Activated CD4-positive, alpha-beta T cell treated with anti-CD3 and anti-CD28 coated beads, Interleukin-2, amount 10 ng/mL, durations not matched to agents 7 days and 5 days (primary cell): ENCODE measurements at places on chromosomes 13 and 19. TPM values are rescaled to one million over a fixed set of nuclear protein-coding genes. Genes with fewer than 3 reads are reported as not detected.
A peak's percentile ranks its signal among the peaks of the same experiment; 100 is the strongest.

PSG3 gene
- not detected for total RNA-seq

ZFP36 gene
- 92.5 TPM for total RNA-seq

MYO1F gene
- 359 TPM for total RNA-seq

KLK8 gene
- total RNA-seq = not detected

NCAN gene
- total RNA-seq = not detected

N4BP2L2 gene
- total RNA-seq = 134 TPM

RGL3 gene
- not detected for total RNA-seq

ERICH4 gene
- total RNA-seq = not detected

DNA sequence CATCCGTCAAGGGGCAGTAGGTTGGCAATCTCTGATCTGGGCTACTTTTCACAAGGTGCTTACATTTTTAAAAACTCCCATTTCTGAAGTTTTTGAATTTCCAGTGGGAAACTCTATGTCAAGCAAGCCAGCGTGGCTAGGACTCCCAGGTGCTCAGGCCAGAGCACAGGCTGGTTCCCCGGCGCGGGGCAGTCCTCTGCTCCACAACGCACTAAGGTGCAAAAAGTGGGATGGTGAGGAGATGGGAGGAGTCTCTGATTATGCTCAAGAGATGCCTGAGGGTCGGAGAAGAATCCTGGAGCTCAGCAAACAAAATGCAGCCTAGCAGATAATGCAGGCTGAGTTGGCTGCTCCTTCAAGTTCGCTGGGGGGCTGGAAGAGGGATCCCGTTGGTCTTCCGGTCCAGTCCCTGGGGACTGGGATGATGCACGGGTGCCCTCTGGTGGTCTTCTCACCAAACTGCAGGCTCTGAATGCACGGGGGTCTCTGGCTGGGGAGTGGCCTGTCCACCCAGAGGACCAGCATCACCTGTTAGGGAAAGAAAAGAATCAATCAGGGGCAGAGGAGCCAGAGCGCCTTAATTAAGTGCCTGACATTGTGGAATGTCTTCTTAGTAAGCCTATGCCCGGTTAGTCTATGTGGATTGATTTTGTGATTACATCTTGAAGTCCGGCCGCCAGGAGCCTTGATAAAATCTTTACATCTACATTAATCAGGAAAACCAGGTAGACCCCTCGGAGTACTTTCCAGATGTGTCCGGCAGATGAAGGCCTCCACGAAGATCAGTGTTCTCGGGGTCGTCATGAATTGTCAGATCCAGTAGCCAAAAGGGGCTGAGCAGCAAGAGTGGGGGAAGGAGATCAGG is 244.4 kb upstream of the MAB21L1 start:
- H3K4me3 ChIP-seq = no peak overlapping the region
- H3K27me3 ChIP-seq = peaks cover 8% of the 10 kb centered on the region
- H3K36me3 ChIP-seq = no peaks in the 10 kb centered on the region
- peaks cover 7% of the 10 kb centered on the region for H3K4me1 ChIP-seq

GRCh38 chr19:1719519-1719918 is 33.8 kb upstream of the ONECUT3 start:
- no peak overlapping the region for H3K4me3 ChIP-seq
- peaks cover 38% of the 10 kb centered on the region for H3K27me3 ChIP-seq
- H3K27ac ChIP-seq = no peak overlapping the region
- DNase-seq = no peak
- H3K4me1 ChIP-seq = no peaks in the 10 kb centered on the region

- H3K36me3 ChIP-seq = no peaks in the 10 kb centered on the region
- H3K27ac ChIP-seq = no peak overlapping the region
- no peaks in the 10 kb centered on the region for H3K4me1 ChIP-seq
- DNase-seq = no peak
- H3K27me3 ChIP-seq = no peaks in the 10 kb centered on the region
Observed at GRCh38 chr13:113034451-113035212, 65.6 kb downstream of the MCF2L start.

DNA sequence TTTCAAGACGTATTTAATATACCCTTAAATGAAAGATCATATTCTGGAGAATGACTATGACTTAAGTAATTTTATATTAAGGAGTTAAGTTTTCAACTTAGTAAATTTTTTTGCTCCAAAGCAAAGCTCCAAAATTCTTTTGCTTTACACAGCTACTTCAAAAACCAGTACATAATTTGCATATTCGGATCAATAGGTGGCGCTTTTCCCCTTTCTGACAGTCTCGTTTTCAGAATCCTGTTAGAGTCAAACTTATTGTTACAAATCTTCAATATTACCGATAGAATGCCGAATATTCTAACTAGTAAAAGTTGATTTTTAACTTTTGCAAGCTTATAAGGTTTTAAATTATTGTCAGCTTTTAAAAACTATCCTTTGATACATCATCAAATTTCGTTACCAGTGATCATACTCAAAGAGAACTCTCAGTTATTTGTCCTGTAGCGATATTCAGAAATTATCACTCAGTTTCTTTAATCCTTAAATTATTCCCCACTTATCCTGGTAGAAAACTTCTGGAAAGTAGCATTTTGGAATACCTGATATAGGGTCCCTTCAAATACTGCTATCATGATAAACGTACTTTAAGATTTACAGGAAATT is 852.7 kb upstream of the KLHL1 start:
- no peaks in the 10 kb centered on the region for H3K27me3 ChIP-seq
- H3K4me1 ChIP-seq = no peaks in the 10 kb centered on the region
- H3K27ac ChIP-seq = no peak overlapping the region
- no peak overlapping the region for H3K4me3 ChIP-seq
- peak; percentile 9 for DNase-seq

- H3K4me3 ChIP-seq = no peak overlapping the region
- H3K27ac ChIP-seq = no peak overlapping the region
- H3K4me1 ChIP-seq = peaks cover 11% of the 10 kb centered on the region
- H3K27me3 ChIP-seq = no peaks in the 10 kb centered on the region
Observed at GRCh38 chr19:47296036-47296435, 13.6 kb upstream of the C5AR1 start.

- no peaks in the 10 kb centered on the region for H3K27me3 ChIP-seq
- H3K36me3 ChIP-seq = no peaks in the 10 kb centered on the region
- no peak for DNase-seq
- H3K4me1 ChIP-seq = no peaks in the 10 kb centered on the region
Observed at GRCh38 chr13:105991622-105992277, 543.7 kb downstream of the EFNB2 start.

GRCh38 chr19:36093687-36094086 is 17.3 kb upstream of the OVOL3 start:
- no peak for DNase-seq
- peaks cover 47% of the 10 kb centered on the region for H3K36me3 ChIP-seq
- peaks cover 10% of the 10 kb centered on the region for H3K4me1 ChIP-seq
- H3K27ac ChIP-seq = no peak overlapping the region

DNA sequence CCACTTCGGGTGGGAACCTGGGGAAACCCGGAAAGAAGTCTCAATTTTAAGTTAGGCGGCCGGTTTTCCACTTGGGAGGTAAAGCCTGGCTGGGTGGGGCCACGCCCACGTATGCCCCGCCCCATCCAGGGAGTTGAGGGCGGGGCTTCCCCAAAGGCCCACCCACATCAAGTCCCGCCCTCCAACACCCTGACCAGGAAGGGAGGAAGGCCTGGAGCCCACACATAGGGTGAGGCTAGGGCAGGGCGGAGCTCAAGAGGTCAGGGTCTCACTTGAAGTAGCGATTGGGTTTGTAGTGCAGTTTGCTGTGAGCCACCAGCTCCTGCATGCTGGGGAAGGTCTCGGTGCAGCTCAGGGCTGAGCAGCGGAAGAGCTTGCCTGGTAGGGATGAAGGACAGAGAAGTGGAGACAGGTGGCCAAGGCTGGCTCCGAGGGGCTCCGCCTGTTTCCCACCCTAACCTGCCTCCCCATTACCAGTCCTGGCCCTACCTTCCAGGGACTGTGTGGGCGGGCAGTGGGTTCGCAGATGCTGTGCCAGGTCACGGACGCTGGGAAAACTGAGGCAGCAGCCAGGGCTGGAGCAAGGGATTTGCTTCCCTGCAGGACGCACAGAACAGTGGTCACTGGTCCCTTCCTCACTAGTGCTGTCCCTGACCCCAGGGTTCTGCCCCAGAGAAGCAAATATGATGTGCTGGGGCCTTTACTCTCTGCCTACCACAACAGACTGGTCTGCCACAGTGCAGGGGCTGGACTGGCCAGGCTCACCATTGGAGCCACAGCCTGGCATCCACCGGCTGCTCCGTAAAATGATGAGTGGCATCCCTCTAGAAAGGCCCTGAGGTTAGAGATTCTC is 1.6 kb downstream of the ZNF414 start:
- peaks cover 45% of the 10 kb centered on the region for H3K4me1 ChIP-seq
- H3K4me3 ChIP-seq = peak overlapping the region; percentile 60
- H3K27me3 ChIP-seq = no peaks in the 10 kb centered on the region

DNA sequence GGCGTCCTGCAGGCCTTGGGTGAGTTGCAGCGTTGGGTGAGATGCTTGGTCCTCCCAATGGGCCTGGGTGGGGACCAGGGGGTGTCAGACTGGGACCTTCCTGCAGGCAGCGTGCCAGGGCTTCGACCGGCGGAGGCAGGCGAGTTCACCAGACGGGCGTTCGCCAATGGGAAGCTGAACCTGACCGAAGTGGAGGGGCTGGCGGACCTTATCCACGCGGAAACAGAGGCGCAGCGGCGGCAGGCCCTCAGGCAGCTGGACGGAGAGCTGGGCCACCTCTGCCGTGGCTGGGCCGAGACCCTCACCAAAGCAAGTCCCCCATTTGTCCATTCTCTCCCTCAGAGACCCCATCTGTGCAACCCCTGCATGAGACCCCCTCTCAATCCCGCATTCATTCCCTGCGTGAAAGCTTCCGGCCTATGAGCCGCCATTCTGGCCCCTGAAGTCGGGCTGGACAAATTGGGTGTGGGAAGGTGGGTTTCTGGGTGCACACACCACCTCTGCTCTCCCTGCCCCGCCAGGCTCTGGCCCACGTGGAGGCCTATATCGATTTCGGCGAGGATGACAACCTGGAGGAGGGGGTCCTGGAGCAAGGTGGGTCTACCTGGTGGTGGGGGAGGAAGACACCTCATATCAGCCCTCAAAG is 1.2 kb downstream of the GTPBP3 start:
- no peak for DNase-seq
- peaks cover 6% of the 10 kb centered on the region for H3K36me3 ChIP-seq
- peak overlapping the region; percentile 89 for H3K27ac ChIP-seq
- H3K4me1 ChIP-seq = peaks cover 39% of the 10 kb centered on the region
- peak overlapping the region; percentile 79 for H3K4me3 ChIP-seq
